Activated CD4-positive, alpha-beta T cell treated with anti-CD3 and anti-CD28 coated beads for 1 hour (primary cell): ENCODE measurements at places on chromosomes 12 and 14.

DNA sequence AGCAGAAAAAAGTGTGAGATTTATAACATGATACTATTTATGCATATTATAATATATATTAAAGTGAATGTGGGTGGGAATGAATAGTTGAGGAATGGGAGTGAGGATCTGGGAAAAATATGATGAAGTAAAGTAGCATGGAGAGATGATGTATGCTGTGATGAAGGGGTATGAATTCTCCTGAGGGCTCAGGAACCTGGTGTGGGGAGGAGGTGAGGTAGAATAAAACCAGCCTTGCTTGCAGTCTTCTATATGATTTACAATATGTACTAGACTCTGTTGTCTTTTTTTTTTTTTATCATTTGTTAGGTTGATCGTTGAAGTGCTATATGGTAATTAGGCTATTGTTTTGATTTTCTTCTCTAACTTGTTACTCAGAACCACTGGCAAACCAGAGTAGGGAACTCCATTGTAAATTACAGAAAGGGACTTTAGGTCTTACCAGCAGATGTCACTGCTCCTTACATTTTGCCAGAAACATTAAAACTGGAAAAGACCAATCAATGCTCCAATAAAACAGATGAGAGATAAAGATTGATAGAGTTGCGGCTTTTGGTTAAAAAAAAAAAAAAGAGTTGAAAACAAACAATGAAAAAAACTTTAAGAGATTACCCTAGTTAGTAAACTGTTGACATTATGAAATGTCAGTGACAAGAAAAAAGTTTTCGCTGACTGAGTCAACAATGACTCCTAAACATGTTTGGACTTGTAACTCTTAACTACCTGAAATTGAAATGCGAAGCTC, 39.9 kb downstream of the ATL1 start:
- DNase-seq = no peak

GRCh38 chr14:87468531-87468930, 524.5 kb downstream of the GALC start:
- no peak for DNase-seq

DNA sequence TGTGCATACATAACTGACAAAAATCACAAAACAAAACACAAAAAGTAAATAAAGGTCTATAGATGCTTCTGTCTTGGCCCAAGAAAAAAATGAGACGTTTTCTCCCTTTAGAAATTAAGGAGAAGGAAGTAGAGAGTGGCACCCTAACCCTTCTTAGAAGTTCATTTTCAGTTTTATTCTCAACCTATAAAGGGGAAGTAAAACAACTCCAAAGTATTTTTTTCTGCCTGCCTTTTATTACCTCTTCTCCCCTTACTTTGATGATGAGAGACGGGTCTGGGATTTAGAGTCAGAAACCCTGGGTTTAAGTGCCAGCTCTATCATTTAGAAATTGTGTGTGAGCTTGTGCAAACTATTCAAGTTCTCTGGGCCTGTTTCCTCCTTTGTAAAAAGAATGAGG, 2.8 kb downstream of the PRIM1 start:
- DNase-seq = no peak

DNA sequence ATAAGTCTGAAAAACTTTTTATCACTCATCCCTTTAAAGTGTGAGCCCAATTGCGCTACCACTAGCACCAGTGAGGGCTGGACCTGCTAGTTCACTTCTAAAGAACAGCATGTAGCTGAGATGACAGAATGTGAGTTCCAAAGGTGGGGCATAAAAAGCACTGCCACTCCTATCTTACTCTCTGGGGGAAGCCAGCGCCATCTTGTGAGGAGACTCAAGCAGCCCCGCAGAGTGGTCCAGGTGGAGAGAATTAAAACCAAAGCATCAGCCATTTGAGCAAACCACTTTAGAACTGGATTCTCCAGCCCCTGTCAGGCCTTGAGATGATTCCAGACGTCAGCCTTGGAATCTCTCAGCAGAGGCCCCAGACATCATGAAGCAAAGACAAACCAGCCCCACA, 39.9 kb downstream of the TMEM132D start:
- DNase-seq = no peak

DNA sequence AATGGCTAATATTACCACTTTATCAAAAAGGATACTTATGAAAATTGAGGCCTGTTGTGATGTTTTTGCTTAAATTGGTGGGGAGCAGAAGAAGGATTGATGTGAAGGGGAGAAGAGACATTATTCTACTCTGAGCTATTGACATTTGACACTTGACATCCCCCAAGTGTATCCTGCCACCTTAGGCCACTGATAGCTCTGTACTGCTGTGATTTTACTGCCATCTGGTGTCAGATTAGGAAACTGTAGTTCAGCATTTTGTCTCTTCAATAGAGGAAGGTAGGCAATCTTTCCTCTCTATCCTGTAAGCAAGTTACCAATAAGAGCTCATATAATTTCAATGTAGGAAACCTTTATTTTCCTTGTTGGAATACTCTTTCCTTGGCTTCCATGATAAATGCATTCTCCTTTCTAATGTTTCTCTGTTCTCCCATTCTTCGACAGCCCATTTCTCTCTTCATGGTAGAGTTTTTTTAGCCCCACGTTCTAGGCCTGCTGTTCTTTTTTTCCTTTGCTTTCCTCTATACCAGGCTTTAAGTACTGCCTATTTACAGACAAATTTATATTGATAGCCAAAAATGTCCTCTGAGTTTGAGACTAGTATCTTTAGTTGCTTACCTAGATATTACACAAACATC, 46.3 kb downstream of the PPHLN1 start:
- DNase-seq = no peak

DNA sequence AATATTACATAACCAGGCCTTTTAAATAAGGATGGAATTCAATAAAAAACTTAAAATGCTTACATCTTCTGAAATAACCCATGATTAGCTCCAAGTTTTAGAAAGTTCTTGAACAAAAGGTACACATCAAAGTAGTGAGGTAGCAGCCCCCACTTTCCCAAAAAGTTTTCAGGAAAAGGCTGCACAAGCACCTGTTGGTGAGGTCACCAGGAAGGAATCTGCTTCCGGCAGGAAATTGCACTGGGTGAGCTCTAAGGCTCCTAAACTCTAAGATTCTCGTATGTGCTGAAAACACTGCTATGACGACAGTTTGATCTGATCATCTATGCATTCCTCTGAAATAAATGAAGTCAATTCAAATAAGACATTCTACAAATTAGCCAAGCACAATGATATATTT, 34.3 kb upstream of the TTC7B start:
- no peak for DNase-seq

DNA sequence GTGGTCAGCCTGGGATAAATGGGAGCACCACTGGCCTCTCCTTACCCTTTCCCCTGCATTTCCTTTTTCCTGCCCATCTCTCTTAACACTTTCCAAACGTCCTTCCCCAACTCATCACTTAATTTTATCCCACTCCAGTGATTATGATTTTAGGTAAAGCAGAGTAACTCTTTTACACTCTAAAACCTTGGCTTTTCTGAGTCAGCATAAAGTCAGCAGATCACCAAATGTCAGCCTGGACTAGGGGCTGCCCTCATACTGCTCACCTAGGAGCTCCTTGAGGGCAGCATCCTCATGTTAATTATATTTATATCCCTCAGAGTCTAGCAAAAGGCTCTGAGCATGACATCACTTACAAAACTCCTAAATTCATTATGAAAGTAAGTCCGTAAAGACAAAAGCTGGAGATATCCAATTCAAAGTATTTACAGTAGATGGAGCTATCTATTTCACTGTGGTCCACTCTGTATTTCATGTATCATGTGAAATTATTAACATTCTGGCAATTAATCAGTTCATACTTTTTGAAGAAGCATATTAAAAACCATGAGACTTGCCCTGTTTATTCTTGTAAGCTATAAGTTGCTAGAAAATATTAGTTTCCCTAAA, 17.0 kb upstream of the DICER1 start:
- DNase-seq = no peak

- DNase-seq = no peak
These were observed 30.0 kb upstream of the GRIP1 start for GRCh38 chr12:66708704-66709456.

GRCh38 chr12:104788840-104789271, 169.2 kb downstream of the SLC41A2 start:
- DNase-seq = no peak

DNA sequence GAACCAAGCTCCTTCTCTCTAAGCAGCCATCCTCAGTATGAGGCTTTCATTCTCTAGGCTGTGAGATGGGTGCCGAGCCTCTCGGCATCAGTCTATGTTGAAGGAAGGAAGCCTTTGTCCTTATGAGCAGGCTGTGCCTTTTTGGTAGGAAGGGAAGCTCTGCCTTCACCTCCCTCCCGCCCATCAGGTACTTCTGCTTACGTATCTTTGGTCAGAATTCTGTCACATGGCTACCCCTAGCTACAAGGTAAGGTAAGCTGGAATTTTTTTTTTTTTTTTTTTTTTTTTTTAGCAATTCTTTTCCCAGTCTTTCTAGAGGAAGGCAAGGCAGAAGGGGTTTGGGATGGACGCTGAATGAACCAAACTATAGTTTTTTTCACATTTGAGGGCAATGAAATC, 16.9 kb downstream of the BATF start:
- DNase-seq = no peak

DNA sequence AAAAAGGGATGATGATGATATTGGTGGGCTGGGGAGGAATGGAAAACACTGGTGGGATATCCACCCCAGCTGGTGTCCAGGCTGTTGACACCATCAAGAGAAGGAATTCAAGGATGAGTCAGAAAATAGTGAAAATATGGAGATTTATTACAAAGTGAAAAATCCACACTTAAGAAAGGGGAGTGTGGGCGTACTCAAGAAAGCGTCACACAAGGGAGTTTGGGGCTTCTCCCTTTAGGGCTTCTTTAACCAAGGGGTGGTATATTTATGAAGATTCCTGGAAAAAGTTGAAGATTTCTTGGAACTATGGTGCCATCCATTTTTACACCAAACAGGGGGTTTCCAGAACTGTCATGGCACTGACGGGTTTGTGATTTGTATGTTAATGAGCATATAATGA, 63.1 kb upstream of the ARID2 start:
- no peak for DNase-seq

DNA sequence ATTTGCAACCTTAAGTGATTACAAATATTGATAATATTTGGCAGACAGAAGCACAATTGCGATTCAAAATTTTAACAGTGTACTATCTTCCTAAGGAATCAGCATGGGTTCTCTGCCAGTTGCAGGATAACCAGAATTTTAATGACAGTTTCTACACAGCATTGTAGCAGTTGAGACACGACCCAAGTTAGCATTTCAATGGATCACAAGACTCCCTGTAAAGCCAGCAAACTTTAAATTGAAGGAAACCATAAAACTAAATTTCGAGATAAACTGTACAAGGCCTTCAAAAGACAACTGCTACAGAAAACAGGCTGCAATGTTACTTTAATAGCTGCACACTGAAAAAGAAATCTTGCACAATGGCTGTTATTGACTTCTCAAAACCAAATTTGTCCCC, 154.9 kb downstream of the MED13L start:
- DNase-seq = no peak

GRCh38 chr14:59103396-59103795, 85.1 kb upstream of the DAAM1 start:
- DNase-seq = no peak

DNA sequence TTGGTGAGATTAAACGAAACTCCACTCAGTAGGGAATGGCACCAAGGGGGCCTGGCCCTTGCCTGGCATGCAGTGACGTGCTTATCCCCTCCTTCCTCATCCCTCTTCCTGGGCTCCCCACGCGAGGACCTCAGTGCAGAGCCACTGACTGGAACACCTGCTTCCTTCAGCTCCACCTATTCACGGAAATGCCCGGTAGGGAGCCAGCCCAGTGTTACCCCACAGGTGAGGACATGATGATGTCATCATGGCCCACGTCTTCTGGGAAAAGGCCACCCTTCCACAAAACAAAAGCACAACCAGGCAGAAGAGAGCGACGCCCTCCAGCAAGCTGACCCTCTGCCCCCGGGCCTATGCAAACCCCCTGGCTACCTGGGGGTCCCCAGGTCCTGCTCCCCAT, 42.1 kb downstream of the CCDC85C start:
- DNase-seq = no peak

- DNase-seq = no peak
These were observed 58.3 kb upstream of the ANP32D start for GRCh38 chr12:48414021-48414420.

- no peak for DNase-seq
These were observed 579 bp upstream of the BLOC1S1 start for GRCh38 chr12:55715169-55715764.

- DNase-seq = no peak
These were observed 4.2 kb downstream of the RHOF start for GRCh38 chr12:121789233-121789781.

DNA sequence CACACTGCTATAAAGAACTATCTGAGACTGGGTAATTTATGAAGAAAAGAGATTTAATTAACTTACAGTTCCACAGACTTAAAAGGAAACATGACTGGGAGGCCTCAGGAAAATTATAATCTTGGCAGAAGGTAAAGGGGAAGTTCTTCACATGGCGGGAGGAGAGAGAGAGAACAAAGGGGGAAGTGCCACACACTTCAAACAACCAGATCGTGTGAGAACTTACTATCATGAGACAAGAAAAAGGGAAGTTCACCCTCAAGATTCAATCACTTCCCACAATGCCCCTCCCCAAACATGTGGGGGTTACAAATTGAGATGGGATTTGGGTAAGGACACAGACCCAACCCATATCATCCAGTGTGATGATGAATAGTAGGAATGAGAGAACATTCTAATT, 366.5 kb downstream of the LRFN5 start:
- no peak for DNase-seq

- DNase-seq = no peak
These were observed 51.7 kb upstream of the RASSF8 start for GRCh38 chr12:25906651-25907340.

DNA sequence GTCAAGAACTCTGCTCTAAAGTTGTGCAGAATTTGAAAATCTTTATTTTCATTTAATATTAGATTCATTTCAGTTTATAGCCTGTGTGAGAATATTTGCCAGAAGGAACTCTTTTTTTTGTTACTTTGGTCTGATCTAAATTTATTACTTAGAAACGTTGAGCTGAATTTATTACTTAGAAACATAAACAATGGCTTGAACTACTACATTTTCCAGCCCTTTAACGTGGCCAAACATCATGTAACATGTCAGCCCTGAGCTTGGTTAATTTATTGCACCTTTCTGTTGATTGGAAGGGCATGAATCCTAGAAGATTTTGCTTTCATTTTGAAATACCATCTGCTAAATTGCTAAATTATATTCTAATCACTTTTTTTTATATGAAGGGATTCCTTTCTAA, 241.4 kb downstream of the TMEM117 start:
- DNase-seq = no peak

- DNase-seq = peak; percentile 24
These were observed 973.3 kb upstream of the TMEM132C start for GRCh38 chr12:127293507-127294310.

GRCh38 chr12:58097741-58098140, 156.4 kb downstream of the ATP23 start:
- DNase-seq = no peak

GRCh38 chr12:131975228-131975627, 25.5 kb downstream of the EP400 start:
- DNase-seq = no peak

- DNase-seq = no peak
These were observed 277.6 kb downstream of the DPF3 start for GRCh38 chr14:72616294-72616693.
